ENCODE measurements at places on chromosomes 3 and 15.

GRCh38 chr15:101178931-101179330 lies 72.9 kb downstream of the CHSY1 start:
- DNase-seq = no peak

- DNase-seq = no peak
These were observed 128.7 kb downstream of the FNDC3B start for GRCh38 chr3:172167892-172168648.

DNA sequence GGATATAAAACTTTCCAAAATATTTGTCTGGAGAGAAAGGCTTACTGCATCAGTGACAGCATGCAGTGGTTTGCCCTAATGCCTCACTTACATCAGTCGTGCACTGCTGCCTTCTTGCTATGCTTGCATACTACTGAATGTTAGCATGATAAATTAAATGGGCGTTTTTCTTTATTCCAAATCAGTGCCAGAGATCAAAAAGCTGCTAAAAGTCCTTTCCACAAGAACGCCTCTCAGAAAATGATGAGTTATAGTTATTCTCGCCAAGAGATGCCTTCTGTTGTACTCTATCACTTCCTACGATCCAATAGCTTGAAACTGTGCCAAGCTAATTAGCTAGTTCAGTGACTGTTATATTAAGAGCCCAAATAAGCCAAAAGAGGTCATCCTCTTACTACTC lies 345.8 kb upstream of the ROBO2 start:
- DNase-seq = no peak

- no peak for DNase-seq
These were observed 188.4 kb downstream of the ABHD5 start for GRCh38 chr3:43879166-43879565.

GRCh38 chr15:66474135-66474534 lies 23.4 kb downstream of the SNAPC5 start:
- no peak for DNase-seq

DNA sequence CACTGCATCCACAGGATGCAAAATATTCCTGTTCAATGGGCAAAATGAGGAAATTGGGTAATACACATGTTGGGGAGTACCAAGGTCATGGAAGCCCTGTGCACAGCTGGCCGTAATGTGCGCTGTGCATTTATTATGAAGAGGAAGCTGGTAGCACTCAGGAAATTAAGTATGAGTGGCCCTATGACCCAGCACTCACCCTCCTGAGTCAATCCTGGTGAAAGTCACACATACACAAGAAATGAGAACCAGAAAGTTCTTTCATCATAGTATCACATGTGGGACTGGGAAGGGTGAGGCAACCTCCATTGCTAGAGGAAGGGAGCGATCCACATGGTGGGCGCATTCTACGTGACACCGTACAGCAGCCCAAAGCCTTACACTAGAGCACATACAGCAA lies 11.4 kb upstream of the PRR20G start:
- no peak for DNase-seq

DNA sequence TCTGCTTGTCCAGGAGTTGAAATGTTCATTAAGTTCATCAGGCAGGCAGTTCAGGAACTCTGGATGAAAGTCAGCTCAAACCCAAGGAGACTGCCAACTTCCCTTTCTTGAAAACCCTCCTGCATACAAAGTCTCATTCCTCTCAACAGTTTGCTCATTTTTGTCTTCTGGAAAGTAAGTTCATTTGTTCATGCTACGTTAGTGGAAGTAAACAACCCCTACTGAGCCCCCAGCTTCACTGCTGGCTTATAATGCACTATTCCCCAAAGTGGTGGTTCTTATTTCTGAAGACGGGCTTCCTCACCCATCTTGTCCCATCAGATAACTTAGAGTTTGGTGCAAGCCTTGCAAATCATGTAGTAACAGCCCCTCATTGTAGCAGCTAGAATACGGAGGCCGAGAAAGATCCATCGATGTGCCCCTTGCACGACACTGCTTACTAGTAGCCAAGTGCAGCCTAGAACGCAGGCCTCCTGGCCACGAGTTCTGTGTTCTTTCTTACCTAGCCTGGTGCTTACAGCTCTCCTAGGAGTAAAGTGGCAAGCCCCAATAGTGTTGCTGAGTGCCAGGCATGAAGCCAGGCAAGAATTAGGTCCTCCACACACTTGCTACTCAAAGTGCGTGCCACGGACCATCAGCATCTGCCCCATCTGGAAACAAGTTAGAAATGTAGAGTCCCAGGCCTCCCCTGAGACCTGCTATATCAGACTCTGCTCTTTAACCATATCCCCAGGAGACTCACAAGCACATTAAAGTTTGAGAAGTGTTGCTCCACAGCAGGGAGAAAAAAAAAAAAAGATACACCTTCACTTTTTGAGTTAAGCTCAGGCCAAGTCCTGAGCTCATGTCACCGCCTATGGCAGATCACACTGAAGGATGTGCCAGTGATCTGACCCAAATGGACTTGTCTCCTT lies 82.5 kb downstream of the RFTN1 start:
- no peak for DNase-seq

DNA sequence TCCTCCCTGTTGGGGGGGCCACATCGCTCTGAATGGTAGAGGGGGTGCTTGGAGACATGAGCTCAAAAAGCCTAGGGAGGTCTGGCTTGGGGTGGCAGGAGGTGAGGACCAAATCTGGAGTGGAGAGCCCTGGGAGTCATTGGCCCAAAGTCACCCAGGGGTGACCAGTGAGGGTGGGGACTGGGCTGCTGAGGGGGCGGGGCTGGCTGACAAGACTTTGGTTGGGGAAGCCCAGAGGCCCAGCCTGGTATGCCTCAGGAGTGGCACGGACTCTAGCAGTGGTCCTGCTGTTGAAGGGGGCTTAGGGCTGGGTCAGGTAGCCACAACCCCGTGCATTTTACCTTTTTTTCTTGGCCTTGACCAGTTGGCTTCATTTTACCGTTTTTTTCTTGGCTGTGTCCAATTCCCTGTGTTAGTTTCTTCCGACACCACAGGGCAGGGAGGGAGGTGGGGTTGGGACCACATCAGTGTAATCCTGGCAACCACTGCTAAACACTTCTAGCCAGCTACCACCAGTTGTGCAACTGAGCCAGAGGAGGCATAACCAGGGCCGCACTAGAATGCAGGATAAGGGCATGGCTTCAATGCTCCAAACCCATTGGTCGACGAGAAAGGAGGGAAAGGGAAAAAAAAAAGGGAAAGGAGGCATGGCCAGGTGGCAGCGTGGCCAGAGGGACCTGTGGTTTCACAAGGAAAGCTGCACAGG lies 105.3 kb upstream of the C2CD4B start:
- DNase-seq = no peak

DNA sequence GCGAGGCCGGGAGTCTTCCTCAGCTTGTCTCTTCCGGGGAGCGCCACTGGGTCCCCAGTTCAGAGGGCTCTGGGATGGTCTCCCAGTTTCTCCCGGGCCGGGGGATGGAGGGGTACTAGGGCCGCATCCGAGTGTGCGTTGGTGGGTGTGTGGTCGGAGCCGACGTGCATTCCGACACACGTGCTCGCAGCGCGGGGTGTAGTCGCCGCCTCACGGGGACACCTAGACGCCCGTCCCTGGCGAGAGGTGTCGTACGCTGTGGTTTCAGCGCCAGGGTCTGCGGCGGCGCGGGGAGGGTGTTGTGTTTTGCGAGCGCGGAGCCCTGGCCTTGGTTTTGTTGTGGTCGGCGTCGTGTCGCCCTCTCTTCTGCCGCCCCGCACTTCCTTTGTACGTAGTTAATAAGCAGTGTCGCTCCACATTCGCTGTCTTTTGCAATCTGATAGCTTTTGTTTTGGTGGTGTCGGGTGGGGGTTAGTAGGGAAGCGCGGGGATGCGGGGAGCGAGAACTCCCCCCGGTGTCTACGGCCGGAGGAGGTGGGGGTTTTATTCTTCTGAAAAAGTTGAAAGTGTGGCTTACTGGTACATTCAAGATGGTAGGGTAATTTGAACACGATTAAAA lies 2.2 kb downstream of the IGF1R start:
- DNase-seq = no peak

DNA sequence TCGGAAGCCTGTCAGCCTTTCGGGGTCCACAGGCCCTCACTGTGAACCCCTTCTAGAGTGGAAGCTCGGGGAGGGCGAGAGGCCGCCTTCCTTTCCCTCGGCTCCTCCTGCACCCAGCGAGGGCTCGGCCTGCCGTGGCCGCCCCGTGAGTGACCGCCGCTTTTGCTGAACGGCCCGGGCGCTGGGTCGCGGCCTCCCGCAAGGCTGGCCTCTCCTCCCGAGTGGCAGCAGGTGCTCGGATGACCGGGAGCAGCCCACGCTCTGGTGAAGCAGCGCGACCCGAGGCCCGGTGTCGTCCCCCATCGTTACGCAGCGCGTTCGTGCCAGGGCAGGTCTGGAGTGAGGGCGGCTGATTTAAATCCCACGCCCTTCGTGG lies 53.8 kb downstream of the LRRK1 start:
- DNase-seq = no peak

GRCh38 chr15:97030251-97030650 lies 699.8 kb downstream of the NR2F2 start:
- DNase-seq = no peak

DNA sequence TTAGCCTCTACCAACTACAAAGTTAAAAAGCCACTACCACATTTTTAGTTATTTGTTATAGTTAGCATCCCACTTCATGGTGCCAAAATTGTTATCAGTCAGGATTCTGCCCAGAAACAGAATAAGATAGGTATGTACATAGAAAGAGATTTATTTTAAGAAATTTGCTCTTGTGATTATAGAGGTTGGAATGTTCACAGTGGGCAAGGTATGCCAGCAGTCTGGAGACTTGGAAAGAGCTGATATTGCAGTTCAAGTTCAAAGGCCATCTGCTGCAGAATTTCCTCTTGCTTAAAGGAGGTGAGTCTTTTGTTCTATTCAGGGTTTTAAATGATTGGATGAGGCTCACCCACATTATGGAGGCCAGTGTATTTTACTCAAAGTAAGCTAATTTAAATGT lies 143.8 kb upstream of the POU1F1 start:
- DNase-seq = no peak

DNA sequence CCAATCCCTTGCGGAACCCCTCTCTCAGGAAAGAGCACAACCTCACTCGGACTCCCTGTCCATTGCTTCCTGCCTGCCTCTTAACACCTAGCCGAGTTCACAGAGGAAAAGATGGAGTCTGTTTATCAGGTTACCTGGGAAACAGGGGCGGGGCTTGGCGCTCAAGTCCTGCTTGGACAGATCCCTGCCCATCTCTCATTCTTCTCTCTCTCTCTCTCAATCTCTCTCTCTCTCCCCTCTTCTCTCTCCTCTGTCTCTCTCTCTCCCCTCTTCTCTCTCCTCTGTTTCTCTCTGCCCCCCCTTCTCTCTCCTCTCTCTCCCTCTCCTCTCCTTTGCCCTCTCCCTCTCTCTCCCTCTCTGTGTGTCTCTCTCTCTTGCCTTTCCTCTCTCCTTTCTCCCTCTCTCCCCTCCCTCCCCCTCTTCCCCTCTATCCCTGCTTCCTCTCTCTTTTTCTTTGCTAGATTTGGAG lies at the start of gene EFHB:
EFHB (minus strand) TSS at position 120 of the 469 bp plus-strand sequence. CDS start 199 bp downstream, outside the sequence.
- no peak for DNase-seq

Measured in NK-92 treated with Interleukin-12 subunit alpha and Interleukin-12 subunit beta, amount 100 ng/mL, for 24 hours (cell line).